Hippocampal formation (tissue), 2 donors: ENCODE measurements at places on chromosomes 7 and 10.

- DNase-seq: no peak
Observed at GRCh38 chr10:59561477-59562121, 148.1 kb downstream of the SLC16A9 start.

DNA sequence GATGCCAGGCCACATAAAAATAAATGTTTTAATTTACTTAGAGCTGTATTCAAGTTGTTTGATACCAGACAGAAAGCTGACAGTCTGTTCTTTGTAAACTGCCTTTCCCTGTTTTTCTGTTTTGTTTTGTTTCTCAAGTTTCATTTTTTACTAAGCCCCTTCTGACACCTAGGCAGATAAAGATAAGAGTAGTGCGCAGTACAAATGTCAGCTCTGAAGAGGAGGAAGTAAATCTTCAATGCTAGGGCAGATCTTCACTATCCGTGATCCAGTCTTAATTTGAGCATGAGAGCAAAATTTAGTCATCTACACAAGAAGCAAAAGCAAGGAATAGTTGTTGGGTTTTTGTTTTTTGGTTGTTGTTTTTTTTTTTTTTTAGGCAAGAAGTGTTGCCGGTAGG, 27.3 kb downstream of the MTURN start:
- no peak for DNase-seq

GRCh38 chr10:72626444-72626754, 520 bp upstream of the MICU1 start:
- DNase-seq: no peak

- no peak for DNase-seq
Observed at GRCh38 chr7:26850193-26850651, 14.2 kb downstream of the SKAP2 start.

- DNase-seq: no peak
Observed at GRCh38 chr10:43259213-43259991, 7.5 kb downstream of the RASGEF1A start.

- no peak for DNase-seq
Observed at GRCh38 chr10:49571388-49571787, 32.5 kb upstream of the ERCC6 start.

DNA sequence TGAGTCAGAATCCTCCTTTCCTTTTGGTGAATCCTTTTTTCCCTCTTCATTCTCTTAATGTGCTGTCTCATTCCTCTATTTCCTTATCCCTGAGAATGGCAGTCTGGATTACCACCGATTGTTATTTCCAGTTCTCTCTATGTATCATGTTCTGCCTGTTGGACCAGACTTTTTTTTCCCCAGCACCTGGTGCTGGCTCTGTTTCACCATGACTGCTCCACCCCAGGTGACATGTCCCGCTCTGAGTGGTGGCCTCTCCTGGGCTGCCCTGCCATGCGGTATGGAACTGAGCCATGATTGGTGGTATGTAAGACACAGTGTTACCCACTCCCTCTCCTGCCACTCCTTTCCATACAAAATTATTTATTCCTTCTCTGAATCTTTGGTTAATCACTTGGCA, 399.9 kb downstream of the GATA3 start:
- no peak for DNase-seq

GRCh38 chr10:78952686-78953085, 116.1 kb upstream of the ZMIZ1 start:
- DNase-seq: no peak
